Activated CD8-positive, alpha-beta memory T cell treated with anti-CD3 and anti-CD28 coated beads for 1 hour (primary cell): ENCODE measurements at places on chromosomes 6 and 20.

GRCh38 chr6:108501559-108501958 is 59.2 kb upstream of the FOXO3 start:
- DNase-seq, result no peak

DNA sequence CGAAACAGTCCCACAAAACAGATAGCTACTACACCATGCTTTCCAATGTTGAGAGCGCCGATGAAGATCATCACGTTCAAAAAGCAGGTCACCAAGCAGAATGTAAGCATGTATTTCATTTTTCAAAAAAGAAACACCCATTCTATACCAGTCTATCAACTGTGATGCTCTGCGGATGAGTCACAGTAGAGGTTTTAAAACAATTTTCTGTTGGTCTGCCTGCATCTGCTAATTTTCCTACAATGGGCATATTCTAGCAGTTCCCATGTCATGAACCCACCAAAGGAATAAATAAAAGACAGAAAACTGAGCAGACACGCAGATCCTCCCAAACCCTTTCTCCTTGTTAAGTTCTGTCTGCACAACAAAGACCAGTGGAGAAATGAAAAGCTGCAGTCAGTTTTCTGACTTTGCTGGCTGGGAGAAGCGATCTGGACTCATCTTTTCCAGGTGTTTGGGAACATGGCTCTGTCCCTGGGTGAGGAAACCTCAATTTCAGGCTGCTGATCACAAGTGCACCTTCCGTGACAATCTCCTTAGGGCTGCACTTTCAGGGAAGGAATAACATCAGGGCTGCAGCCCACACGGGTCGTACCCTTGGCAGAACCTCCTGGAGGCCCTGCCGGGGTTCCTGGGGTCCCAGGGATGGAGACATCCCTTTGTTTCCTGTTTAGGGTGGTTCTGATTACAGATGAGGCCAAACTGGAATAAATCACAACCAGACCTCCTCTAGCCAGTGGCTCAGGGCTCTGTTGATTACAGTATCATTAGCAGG is 200.1 kb downstream of the BMP7 start:
- no peak for DNase-seq

- DNase-seq, result no peak
These were observed 5.0 kb downstream of the CEBPB start for GRCh38 chr20:50195524-50196120.

DNA sequence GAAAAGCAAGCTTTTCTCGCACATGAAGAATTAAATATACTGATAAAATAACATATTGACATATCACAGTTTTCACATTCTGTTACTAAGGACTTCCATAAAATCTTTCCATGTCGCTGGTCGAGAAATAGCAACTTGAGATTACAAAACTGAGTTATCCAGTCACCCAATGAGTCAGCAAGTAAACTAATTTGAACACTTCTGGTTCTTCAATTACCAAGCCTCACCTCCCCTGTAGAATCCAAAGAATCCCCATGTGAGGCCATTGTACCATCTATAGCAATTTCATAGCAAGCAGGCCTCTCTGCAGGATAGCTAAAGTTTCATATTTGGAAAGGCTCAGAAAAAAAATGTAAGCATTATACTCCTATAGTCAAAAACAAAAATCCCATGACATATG is 87.3 kb downstream of the PKHD1 start:
- DNase-seq, result no peak

- no peak for DNase-seq
These were observed 12.6 kb upstream of the ADA start for GRCh38 chr20:44664131-44664530.

DNA sequence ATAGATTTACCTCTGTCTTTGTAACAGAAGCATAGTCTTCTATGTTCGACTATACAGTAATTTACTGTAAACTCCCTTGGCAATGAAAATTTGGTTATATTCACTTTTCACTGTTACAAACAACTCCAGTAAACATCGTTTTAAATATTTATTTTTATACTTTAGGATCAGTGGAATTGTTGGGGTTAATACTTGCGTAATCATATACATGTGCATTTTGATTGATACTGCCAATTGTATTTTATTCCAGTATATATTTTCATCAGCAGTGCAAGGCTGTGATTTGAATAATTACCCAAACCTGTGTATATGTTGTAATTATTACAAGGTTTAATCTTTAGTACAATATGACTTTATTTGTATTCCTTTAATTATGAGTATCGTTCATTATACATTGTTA is 255.7 kb downstream of the ARID1B start:
- no peak for DNase-seq
